ENCODE measurements at places on chromosomes 16 and 17.

DNA sequence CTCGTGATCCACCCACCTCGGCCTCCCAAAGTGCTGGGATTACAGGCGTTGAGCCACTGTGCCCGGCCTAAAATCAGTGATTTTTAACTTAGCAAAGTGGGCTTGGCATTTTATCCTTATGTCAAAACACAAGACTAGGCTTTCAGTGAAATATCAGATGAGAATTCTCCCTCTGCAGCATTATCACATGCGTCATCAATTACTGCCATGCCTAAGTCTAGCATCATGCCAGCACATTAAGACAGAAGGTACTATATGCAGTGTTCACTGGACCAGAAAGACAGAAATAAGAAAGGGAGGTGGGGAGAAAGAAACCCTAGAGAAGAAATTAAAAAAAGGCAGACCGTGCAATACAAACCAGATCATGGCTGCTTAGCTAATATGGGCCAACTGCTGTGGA, 29.8 kb downstream of the GPATCH8 start:
- no peak for DNase-seq

GRCh38 chr17:27256225-27257030, 37.5 kb upstream of the WSB1 start:
- no peak for DNase-seq

- no peak for DNase-seq
These were observed 12.1 kb upstream of the HP start for GRCh38 chr16:72042157-72042660.

GRCh38 chr17:4789701-4789950, 862 bp downstream of the GLTPD2 start:
- DNase-seq: no peak

GRCh38 chr16:58365623-58366022, 26.6 kb upstream of the GINS3 start:
- DNase-seq: no peak

GRCh38 chr17:52202520-52203080, 44.1 kb upstream of the CA10 start:
- no peak for DNase-seq

DNA sequence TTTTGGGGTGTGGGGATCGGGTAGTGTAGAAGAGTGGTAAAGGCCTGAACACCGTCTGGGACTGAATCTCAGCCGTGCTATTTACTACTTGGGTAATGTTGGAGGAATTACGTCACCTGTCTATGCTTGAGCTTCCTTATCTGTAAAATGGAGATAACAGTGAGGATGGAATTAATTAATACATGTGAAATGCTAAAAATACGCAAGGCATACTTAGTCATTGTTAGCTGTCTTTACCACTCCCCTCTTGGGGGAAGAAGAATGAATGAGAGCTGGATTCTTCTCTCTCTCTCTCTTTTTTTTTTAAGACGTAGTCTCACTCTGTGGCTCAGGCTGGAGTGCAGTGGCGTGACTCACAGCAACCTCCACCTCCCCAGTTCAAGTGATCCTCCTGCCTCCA, 41.1 kb upstream of the TANGO6 start:
- no peak for DNase-seq

GRCh38 chr17:62172492-62173291, 107.6 kb upstream of the MED13 start:
- DNase-seq: no peak

DNA sequence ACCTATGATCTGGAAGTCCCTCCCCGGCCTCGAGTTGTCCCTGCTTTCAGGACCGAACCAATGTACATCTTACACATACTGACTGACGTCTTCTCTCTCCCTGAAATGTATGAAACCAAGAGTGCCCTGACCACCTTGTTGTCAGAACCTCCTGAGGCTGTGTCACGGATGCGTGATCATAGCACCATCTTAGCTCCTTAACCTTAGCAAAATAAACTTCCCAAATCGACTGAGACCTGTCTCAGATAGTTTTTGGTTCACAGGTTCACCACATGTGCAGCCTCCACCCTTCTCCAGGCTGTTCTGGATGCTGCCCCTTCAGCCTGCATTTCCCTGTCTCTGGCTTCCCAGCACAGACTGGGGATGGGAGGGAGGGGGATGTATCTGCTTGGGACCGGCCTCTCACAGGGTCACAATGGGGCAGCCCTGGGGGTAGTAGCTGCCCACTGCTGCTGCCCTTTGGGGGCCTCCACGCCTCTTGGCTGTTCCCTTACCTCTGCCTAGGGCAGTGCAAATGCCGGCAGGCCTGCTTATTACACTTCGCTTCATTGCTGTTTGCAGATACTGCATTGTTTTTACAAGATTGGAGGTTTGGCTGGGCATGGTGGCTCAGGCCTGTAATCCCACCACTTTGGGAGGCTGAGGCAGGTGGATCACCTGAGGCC, 69.8 kb downstream of the NT5M start:
- no peak for DNase-seq

DNA sequence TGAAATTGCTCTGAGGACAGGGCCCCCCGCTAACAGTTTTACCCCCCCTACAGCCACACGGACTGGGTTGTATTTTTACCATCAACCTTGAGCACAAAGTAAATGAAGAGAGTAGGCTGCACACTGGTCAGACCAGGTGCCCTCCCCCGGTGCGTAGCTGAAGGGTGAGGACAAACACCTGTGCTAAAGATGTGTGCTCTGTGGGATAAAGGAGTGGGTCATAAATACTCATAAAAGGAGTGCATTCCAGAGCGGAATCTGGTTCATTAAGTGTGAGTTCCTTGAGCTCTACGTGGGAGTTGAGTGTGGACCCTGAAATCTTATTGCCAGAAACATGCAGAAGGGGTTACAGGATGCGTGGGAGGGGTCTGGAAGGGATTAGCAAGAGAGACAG, 217.0 kb downstream of the CCDC182 start:
- DNase-seq: no peak

DNA sequence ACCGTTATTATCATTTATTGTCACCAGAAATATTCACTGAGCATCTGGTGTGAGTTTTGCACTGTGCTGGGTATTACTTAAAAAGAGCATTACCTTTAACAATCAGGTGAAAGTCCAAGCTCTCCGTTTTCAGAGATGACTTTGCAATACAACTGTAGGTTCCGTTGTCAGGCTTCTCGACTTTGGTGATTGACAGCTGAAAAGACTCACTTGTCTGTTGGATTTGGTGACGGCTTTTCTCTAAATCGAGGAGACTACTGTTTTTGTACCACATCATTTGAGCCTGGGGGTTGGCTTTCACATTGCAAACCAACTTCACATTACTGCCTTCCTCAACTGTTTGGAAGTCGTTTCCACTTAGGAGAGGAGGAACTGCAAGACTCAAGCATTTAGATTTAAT, 9.1 kb downstream of the TMIGD1 start:
- DNase-seq: no peak

GRCh38 chr16:57694725-57695679, at the start of gene DRC7:
DRC7 (plus strand) TSS chr16:57694806; CDS start chr16:57697950, 3,144 bp downstream.
- DNase-seq: no peak

DNA sequence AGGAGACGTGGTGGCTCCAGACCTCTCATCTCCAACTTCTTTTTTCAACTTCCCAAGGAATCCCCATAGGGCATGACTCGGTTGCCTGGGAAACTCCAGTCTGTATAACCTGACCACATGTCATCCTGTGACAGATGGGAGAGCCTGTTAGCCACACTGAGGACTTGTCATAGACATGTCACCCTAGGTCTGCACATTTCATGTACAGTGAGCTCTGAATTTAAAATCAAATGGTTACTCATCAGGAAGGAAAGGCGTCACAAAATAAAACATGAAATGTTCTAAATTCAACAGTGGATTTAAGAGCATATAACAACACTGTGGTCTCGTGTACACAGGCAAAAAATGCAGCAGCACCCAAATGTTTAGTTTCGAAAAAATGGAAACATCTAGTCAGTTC, 22.2 kb upstream of the ADAMTS18 start:
- no peak for DNase-seq

GRCh38 chr17:8791910-8792270, 7.3 kb downstream of the MFSD6L start:
- DNase-seq: no peak

- no peak for DNase-seq
These were observed 483 bp downstream of the LLGL2 start for GRCh38 chr17:75525806-75526554.

DNA sequence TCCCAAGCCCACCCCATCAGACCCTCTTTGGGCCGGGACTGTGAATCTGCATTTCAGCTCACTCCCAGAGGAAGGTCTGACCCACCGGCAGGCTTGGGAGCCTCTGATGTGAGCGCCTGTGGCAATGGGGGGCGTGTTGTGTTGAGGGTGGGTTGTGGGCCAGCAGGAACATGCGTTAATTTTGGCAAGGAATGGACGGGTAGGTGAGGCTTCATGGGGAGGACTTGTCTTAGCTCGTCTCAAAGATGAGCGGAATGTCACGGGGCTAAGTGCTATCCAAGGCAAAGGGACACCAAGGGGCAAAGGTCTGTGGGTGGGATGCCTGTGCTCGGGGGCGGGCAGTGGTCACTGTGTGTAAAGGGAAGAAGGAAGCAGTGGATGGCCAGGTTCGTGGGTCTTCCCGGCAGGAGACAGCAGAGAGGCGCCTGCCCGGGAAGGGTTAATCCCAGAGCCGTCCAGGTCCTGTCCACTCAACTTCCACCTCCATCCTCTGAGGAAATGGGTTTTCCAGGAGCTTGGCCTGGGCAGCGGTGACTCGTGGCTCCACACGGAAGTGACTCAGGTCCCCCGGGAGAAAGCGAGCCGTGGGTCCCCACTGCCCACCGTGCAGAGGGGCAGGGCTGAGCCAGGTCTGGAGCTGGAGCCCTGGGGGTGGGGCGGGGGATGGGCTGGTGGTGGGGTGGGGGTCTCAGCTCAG, 17.4 kb downstream of the ADGRG1 start:
- DNase-seq: no peak

- DNase-seq: no peak
These were observed 15.0 kb downstream of the MYH13 start for GRCh38 chr17:10357768-10358167.

DNA sequence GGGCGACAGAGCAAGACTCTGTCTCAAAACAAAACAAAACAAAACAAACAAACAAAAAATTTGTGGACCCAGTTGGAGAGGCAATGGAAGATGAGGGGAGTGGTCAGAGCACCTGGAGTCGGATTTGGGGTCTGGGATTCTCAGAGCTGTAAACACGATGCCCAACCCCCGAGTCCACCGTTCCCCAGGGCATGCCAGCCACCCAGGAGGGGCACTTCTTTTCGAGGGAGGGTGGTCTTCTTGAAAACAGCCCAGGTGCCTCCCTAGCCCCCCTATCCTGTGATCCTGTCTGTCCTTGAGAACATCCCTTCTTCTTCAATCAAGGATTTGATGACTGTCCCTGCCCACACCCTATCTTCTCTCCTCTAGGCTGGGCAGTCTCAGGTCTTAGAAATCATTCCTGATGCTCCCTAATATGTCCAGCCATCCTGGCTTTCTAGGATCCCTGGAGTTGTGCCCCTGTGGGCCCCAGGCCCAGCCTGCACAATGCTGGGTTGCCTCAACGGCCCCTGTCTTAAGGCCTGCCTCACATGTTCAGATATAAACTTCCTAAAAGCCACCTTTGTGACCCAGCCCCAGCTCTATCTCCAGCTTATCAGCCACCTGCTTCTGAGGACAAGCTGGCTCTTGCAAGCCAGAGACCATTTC, 3.1 kb upstream of the SLC13A2 start:
- no peak for DNase-seq

Measured in stimulated activated CD8-positive, alpha-beta memory T cell treated with anti-CD3 and anti-CD28 coated beads, Interleukin-7, amount 100 ng/mL, for 1 hour (primary cell).